ENCODE measurements at places on chromosomes 4 and X.

- H3K27ac ChIP-seq: no peak overlapping the region
- H3K4me1 ChIP-seq: no peaks in the 10 kb centered on the region
- no peaks in the 10 kb centered on the region for H3K36me3 ChIP-seq
- no peaks in the 10 kb centered on the region for H3K27me3 ChIP-seq
- DNase-seq: no peak
Observed at GRCh38 chrX:68681443-68681941, 34.0 kb downstream of the STARD8 start.

GRCh38 chr4:36844448-36844847, 400.1 kb upstream of the NWD2 start:
- H3K4me1 ChIP-seq: no peaks in the 10 kb centered on the region
- no peaks in the 10 kb centered on the region for H3K36me3 ChIP-seq

GRCh38 chr4:87151730-87152129, 68.7 kb downstream of the KLHL8 start:
- no peak for DNase-seq
- no peaks in the 10 kb centered on the region for H3K4me1 ChIP-seq
- no peaks in the 10 kb centered on the region for H3K36me3 ChIP-seq
- no peak overlapping the region for H3K4me3 ChIP-seq
- H3K27me3 ChIP-seq: no peaks in the 10 kb centered on the region

- no peaks in the 10 kb centered on the region for H3K4me1 ChIP-seq
- H3K4me3 ChIP-seq: no peak overlapping the region
- H3K27ac ChIP-seq: no peak overlapping the region
- no peaks in the 10 kb centered on the region for H3K27me3 ChIP-seq
Observed at GRCh38 chr4:56253666-56254305, 133.5 kb downstream of the AASDH start.

DNA sequence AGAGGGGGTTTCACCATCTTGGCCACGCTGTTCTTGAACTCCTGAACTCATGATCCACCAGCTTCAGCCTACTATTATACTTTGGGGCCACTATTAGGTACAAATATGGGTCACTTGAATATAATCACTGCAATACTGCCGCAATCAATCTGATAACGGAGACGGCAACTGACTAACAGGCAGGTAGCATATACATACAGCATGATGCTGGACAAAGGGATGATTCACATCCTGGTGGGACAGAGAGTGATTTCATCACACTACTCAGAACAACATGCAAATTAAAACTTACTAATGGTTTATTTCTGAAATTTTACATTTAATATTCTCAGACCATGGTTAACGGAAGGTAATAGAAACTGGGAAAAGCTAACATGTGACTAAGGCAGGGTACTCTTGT, 10.9 kb downstream of the LRBA start:
- H3K4me3 ChIP-seq: no peak overlapping the region
- H3K27ac ChIP-seq: no peak overlapping the region
- no peaks in the 10 kb centered on the region for H3K4me1 ChIP-seq
- no peaks in the 10 kb centered on the region for H3K36me3 ChIP-seq

DNA sequence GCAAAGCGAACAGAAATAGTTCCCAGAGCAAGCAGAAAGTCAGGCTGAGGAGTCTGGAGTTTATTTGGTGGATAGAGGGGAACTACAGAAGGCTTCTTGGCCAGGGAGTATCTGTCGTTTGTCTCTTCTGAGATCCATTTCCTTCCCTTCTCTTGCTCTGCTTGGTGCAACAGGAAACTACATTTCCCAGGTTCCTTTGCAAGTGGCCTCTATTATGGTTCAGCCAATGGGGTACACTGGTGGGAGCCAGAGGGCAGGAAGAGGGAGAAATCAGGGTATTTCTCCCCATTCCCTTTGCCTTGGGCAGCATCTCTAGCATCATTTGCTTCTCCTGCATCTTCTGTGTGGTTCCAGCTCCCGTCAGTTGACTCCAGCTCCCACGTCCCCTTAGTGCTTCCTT, 142.1 kb downstream of the BCOR start:
- H3K4me3 ChIP-seq: no peak overlapping the region
- no peaks in the 10 kb centered on the region for H3K4me1 ChIP-seq
- DNase-seq: no peak
- no peak overlapping the region for H3K27ac ChIP-seq
- no peaks in the 10 kb centered on the region for H3K27me3 ChIP-seq
- no peaks in the 10 kb centered on the region for H3K36me3 ChIP-seq

GRCh38 chr4:726838-727237, 21.2 kb downstream of the PCGF3 start:
- peaks cover 7% of the 10 kb centered on the region for H3K36me3 ChIP-seq
- no peak overlapping the region for H3K4me3 ChIP-seq
- H3K27me3 ChIP-seq: no peaks in the 10 kb centered on the region
- no peak for DNase-seq
- H3K4me1 ChIP-seq: no peaks in the 10 kb centered on the region
- no peak overlapping the region for H3K27ac ChIP-seq

DNA sequence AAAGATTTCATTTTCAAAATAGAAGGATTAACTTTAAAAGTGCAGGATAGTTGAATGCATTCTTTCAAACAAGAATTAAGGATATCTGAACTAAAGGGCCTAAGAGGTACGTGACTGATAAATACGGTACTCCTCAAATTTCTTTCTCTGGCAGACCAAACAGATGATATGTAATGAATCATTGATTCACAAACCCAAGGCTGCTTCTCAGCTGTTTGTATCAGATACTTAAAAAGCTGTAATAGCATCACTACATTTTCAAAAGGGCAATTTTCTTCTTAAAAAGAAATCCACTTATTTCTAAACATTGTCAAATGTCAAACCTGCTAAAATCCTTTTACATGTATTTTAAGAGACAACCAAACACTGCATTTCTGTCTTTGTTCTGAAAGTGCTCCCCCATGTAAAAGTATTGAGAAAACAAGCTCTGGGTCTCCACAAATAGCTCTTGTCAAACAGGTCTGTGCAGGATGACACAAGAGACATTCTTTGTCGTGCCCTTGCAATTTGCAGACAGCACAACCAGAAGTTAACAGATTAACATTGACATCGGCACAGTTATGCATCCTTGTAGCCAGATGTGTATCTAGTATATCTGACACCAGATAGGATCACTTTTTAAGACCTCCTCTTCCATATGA, 82.0 kb downstream of the MANBA start:
- no peaks in the 10 kb centered on the region for H3K36me3 ChIP-seq
- no peak overlapping the region for H3K4me3 ChIP-seq
- no peak overlapping the region for H3K27ac ChIP-seq
- no peak for DNase-seq
- H3K4me1 ChIP-seq: no peaks in the 10 kb centered on the region
- no peaks in the 10 kb centered on the region for H3K27me3 ChIP-seq

- no peaks in the 10 kb centered on the region for H3K36me3 ChIP-seq
- no peak overlapping the region for H3K27ac ChIP-seq
- no peaks in the 10 kb centered on the region for H3K27me3 ChIP-seq
- H3K4me1 ChIP-seq: no peaks in the 10 kb centered on the region
Observed at GRCh38 chrX:101956556-101956955, 24.7 kb upstream of the ZMAT1 start.

- H3K27me3 ChIP-seq: no peaks in the 10 kb centered on the region
- no peak for DNase-seq
- no peak overlapping the region for H3K4me3 ChIP-seq
- no peaks in the 10 kb centered on the region for H3K36me3 ChIP-seq
Observed at GRCh38 chr4:85728464-85728863, 253.5 kb downstream of the ARHGAP24 start.

DNA sequence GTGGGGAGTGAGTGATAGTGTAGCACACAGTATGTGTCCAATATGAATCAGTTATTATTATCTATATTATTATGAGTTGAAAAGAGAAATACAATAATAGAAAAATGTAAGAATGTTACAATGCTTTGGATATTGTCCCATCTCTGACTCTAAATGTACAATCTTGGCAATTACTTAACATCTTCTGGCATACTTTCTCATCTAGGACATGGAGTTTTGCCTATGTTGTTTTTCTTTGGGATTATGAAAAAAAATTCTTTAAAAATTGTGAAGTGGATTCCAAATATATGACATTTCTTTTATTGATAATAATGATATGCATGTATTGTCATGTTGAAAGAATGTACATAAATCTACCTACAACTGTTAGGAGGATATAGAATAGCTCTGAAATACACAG, 84.1 kb downstream of the TBCK start:
- H3K4me1 ChIP-seq: no peaks in the 10 kb centered on the region
- DNase-seq: no peak
- H3K27me3 ChIP-seq: no peaks in the 10 kb centered on the region
- H3K4me3 ChIP-seq: no peak overlapping the region
- H3K36me3 ChIP-seq: peaks cover 29% of the 10 kb centered on the region
- no peak overlapping the region for H3K27ac ChIP-seq

DNA sequence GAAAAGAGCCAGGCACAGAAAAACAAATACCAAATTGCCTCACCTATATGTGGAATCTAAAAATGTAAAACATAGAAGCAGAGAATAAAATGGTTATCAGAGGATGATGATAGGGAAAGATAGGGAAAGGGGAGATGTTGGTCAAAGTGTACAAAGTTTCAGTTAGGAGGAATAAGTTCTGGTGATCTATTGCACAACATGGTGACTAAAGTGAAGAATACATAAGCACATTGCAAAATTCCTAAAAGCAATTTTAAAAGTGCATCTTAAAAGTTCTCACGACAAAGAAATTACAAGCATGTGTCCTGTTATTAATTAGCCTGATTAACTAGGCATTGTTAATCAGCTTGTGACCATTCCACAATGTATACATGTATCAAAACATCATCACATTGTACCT, 136.0 kb downstream of the GABRG1 start:
- no peak overlapping the region for H3K27ac ChIP-seq
- H3K36me3 ChIP-seq: no peaks in the 10 kb centered on the region
- H3K4me1 ChIP-seq: no peaks in the 10 kb centered on the region
- H3K27me3 ChIP-seq: no peaks in the 10 kb centered on the region
- no peak for DNase-seq

DNA sequence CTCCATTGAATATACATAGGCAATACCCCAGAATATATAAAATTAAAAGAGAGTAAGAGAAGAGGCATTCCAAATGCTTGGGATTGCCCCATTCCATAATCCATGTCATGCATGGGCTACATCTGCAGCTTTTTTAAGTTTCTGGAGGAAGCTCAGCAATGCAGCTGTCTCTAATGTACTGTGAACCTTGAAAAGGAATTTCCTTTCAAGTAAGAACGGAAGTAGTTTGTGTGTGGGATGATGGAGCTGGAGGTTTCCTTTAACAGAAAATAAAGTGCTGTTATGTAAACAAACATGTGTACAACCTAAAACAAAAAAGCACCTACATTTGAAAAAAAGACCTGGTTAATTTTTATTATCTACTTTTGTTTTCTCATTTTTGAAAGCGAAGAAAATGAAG, 303.5 kb downstream of the BMPR1B start:
- no peak overlapping the region for H3K4me3 ChIP-seq
- no peaks in the 10 kb centered on the region for H3K4me1 ChIP-seq
- DNase-seq: no peak
- H3K27me3 ChIP-seq: no peaks in the 10 kb centered on the region

- no peak overlapping the region for H3K4me3 ChIP-seq
- no peaks in the 10 kb centered on the region for H3K27me3 ChIP-seq
- H3K27ac ChIP-seq: no peak overlapping the region
- no peaks in the 10 kb centered on the region for H3K4me1 ChIP-seq
- DNase-seq: no peak
Observed at GRCh38 chrX:84133023-84133422, 55.0 kb downstream of the RPS6KA6 start.
